Activated gamma-delta T cell treated with Interleukin-2 at 50 U/mL for 16 hours (primary cell): ENCODE measurements at places on chromosomes 2 and 18.

GRCh38 chr2:152245653-152246052 is 70.1 kb upstream of the STAM2 start:
- no peak for DNase-seq

- no peak for DNase-seq
These were observed 2.2 kb downstream of the UBXN4 start for GRCh38 chr2:135743860-135744259.

DNA sequence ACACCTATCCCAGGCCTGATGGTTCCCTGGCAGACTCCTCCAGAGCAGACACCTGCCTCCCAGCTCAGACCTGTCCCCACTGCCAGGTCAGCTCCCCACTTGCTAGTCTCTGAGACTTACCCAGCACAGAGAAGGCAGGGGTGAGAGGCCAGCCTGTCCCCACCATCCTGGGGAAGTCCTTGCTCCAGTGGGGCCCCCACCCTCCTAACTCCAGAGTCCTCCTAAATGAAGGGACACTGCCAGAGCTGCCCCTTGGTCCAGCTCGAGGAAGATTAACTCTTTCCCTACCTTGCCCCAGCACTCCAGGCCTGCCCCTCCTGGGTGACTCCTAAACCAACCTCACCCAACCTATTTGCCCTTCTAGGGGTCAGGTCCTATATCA is 30.4 kb upstream of the TNS1 start:
- DNase-seq, result no peak

DNA sequence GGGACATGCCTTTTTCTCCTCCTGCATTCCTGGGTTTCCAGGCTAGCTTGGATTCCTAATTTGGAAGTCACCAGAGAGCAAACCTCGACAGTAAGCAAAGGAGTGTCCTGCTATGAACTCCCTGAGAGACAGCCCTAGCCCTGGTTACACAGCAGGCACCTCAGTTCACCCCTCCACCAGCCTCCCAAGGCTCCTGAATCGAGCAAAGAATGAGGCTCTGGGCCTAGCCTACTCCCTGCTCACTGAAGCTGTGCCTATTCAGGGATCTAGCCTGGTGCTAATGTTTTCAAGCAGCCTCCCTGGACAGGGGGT is 66.7 kb upstream of the RMDN2 start:
- no peak for DNase-seq

DNA sequence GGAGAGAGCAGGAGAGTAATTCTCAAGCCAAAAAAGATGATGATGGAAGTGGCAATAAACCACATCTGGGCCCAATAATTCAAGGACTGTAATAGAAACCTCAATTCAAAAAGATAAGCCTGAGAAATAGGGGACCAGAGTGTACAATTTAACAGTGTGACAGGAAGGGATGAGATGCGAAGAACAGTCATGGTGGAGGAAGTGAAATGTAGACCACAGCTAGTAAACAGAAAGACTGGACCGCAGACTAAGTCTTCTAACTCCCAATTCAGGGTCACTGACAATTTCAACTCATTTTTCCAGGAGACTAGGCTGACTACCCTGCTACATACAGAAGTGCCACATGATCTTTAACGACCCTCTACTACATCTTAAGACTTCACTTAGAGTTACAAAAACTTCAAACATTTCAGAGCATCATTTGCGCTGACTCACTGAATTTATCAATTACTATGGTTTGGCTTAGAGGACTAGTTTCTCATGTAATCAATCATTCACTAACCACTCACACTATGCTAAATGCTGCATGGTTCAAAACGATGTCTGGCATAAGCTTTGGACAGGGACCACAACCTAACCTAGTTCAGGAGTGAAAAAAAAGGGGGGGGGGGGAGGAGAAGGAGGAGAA is 9.0 kb downstream of the CUL3 start:
- DNase-seq, result no peak

GRCh38 chr18:10376731-10377130 is 77.7 kb upstream of the APCDD1 start:
- DNase-seq, result no peak

- no peak for DNase-seq
These were observed 14.0 kb downstream of the MBD2 start for GRCh38 chr18:54210463-54210862.

DNA sequence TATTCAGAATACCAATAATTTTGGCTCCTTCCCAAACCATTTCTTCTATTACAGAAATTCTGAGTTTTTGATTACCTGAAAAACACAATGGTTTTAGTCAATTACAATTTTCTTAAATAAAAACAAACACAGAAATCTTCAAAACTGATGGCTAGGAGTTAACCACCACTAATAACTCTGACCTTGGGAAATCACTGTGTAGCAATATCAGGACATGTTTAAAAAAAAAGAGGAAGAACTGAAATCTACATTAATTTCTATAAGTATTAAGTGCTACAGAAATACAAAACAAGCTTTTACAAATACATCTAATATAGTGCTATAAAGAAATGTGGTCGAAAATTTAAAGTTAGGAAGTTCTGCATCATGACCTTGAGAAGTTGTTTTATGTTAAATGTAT is 14.9 kb downstream of the L3MBTL4 start:
- no peak for DNase-seq

DNA sequence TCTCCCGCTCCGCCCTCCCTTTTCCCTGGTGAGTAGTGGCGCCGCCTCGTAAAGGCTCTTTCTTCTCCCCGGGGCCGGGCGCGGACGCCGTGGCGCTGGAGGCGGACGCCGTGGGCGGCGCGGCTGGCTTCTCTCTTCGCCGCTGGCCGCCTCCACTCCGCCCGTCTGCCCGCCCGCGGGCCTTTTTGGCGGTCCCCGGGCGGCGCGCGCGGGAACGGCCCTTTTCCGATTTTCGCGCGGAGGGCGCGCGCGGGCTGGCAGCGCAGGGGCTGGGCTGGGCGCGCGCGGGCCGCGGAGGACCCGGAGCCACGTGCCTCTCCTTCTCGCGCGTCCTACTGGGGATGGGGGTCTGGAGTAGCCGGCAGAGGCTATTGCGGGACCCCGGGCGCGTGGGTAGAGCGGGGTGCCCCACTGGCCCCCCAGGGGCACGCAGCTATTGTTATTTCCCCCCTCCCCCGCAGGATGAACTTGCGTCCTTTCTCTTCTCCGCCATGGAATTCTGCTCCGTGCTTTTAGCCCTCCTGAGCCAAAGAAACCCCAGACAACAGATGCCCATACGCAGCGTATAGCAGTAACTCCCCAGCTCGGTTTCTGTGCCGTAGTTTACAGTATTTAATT is 472 bp downstream of the SLC20A1 start:
- DNase-seq, result peak; percentile 32

DNA sequence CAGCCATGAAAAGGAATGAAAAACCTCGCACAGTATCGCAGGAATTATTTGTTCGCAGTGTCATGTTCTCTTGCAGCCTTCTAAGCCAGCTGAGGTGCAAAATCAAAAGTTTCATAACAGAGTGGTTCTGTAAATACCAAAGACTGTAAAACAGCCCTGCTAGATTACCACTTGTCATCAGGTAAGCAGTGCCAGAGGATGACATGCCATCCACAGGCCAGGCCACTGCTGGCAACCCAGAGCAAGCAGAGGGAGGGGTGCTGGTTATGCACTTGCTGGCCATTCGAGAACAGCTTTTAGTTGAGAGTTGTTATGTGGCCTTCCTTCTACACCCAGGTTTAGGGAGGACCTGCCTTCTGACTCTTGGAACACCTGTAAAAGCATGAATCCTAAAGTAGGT is 114.3 kb upstream of the MGAT5 start:
- DNase-seq, result no peak

DNA sequence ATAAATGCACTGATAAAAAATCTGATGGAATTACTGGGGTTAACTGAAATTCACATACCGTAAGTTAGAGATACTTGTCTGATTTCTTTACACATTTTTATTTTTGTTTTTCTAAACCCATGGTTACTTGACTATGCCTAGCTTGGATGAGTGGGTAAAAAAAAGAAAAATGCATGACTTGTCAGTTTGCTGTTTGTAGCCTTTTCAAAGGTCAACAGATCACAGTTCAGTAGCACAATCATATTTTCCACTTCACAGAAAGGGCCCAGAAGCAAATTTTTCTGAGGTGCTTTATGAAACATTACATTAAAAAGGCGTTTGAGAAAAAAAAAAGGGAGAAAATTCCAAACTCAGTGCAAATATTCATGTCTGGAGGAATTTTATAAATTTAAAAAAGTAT is 16.4 kb downstream of the SLC16A14 start:
- DNase-seq, result no peak

GRCh38 chr2:190301032-190301431 is 18.6 kb downstream of the HIBCH start:
- DNase-seq, result no peak

GRCh38 chr2:3613524-3613905 is 18.6 kb downstream of the COLEC11 start:
- no peak for DNase-seq

GRCh38 chr2:164850235-164850634 is 8.6 kb upstream of the COBLL1 start:
- no peak for DNase-seq

- DNase-seq, result no peak
These were observed 198.9 kb upstream of the SH3BP4 start for GRCh38 chr2:234752966-234753365.

GRCh38 chr18:56083097-56083521 is 495.1 kb upstream of the TCF4 start:
- no peak for DNase-seq

GRCh38 chr2:167258712-167259111 is 370.4 kb downstream of the XIRP2 start:
- no peak for DNase-seq

- no peak for DNase-seq
These were observed 80.7 kb downstream of the EPAS1 start for GRCh38 chr2:46377666-46378560.

DNA sequence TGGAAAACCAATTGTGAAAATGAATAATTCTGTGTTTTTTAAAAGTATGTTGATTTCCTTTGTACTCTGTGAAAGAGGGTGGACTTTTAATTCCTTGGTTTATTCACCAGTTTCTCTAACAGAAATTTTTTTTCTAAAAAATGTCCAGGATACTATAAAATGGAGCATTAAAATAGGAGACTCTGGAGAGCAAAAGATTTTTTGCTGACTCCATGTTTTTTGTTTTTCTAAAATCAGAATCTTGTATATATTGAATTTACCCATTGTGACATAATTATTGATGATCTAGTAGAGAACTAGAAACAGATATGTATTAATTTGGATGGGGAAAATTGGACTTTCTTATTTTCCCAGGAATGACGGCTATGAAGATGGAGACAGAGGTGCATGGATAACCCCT is 23.2 kb upstream of the EFEMP1 start:
- DNase-seq, result no peak

DNA sequence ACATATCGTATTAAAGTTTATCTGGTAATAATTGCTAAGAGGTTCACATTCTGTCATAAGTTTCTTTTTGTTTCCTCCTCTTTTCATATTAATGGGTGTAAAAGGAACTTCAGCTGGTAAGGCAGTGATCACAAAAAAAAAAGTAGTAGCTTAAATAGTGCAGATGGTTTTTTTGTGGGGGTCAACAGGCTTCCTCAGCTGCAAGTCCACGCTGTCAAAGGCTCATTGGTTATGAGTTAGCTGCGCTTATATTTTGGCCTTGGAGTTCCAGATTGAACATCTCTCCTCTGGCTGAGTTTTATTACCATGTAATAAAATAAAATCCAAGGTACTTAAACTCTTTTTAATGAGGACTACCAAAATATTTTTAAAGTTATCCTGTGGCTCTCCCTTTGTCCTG is 277.0 kb upstream of the ZEB2 start:
- no peak for DNase-seq

DNA sequence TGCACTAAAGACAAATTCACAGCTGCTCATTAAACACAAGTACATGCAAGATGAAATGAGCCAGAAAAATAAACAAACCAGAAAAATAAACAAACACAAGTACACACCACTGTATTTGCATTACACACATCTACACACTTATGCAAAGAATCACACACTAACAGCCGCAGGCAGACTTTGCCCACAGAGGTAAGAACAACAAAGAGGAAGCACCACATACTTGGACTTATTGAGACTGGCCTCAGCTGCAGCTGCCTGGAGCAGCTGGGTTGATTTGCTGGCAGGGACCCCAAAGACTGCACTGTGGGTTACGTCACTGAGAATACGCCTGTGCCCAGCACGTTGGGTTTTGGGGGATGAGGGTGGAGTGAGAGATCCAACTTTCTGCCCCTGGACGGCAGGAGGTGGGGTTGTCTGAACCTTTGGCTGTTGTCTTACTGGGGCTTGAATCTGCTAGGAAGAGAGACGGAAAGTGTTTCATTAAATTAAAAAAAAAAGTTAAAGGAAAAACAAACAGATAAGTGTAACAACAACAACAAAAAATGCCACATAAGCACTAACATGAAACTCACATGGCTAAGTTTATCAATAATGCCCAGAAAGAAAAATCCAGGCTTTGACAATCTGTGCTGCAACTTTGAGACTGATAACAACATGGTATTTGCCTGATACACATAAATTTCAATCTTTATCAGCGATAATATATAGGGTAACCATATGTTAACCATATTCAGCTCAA is 71.9 kb upstream of the NFU1 start:
- DNase-seq, result no peak

DNA sequence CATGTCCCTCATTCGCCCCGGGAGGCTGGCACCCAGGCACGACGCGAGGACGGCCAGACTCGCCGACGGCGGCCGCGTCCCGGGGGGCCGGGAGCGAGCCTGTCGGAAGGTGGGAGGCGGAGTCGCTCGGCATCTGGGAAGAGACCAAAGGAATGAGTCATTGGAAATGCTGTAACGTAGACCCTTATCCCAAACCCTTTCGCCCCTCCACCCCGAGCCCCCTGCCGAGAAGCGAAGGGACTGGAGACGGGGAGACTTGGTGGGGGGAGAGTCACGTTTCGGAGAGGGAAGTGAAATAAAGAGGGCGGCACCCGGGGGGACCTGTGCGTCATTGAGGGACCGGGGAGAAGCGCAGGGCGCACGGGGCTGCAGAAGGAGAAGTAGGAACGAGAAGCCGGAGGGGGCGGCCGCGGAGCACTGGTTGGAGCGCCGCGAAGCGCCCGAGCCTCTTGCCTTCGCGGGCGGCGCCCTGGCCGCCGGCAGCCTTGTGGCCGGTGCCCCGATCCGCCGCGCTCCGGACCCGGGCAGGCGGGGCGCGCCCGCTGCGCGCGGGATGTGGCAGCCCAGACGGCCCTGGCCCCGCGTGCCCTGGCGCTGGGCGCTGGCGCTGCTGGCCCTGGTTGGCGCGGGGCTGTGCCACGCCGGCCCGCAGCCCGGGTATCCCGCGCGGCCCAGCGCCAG is at the start of gene EMILIN2:
EMILIN2 (plus strand) TSS at position 371 of the 681 bp plus-strand sequence; CDS start at position 554, 183 bp downstream.
- peak; percentile 10 for DNase-seq

DNA sequence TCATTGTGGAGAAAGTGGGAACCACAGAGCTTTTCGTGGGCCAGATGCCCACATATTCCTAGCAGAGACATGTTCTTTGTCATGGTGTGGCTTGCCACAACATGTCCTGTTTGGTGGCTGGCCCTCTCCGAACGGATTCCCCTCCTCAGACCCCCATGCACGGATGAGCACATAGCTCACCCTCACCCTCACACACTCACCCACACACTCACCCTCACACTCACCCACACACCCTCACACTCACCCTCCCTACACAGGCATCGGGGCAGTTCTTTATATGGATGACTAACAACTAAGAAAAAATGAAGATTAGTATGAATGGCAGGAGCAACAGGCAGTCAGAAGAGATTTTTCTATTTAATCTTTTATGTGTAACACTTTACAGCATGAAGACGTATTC is 149.9 kb downstream of the ZNF236 start:
- no peak for DNase-seq
